Left renal cortex interstitium (tissue), 4 donors: ENCODE measurements at places on chromosomes 16 and 17. TPM values are rescaled to one million over a fixed set of nuclear protein-coding genes. Genes with fewer than 3 reads are reported as not detected.

DNA sequence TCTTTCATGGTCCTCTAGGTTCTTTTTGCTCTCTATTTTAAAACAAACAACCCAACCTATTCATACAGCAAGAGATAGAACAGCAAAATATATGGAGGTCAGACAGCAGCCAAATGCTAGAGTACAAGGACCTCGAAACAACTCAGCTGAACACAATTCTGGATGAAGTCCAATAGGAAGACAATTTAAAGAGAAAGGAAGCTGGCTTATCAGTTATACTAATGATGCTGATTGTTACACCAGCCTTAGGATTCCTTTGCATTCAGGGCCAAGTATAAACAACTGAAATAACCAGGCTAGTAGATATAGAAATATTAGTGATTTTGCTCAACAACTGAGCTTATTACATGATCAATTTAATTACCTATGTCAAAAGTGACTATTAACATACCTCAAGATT, 2.5 kb downstream of the SSH2 start:
- no peak for DNase-seq

DNA sequence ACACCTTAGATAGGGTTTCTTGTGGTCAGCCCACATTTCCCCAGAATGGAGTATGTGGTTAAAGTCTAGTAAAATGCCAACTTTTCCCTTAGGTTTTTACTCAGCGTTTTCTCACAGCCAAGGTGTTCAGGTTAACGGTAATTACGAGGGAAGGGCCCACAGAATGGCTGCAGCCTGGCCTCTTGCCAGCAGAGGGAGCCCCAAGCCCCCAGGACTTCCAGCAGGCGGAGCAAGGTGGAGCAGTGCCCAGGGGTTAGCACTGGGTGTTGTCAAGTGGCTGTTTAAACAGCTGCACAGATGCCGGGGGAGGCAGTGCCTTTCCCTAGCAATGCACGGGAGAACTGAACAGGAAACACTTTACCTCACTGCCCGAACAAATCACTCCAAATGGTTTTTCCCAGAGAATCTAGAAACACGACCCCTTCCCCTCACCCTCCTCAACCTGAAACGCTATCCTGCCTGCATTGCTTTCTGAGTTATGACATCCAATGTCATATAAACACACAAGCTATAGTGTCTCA, 6.6 kb downstream of the PHB1 start:
- peak; percentile 69 for DNase-seq

DNA sequence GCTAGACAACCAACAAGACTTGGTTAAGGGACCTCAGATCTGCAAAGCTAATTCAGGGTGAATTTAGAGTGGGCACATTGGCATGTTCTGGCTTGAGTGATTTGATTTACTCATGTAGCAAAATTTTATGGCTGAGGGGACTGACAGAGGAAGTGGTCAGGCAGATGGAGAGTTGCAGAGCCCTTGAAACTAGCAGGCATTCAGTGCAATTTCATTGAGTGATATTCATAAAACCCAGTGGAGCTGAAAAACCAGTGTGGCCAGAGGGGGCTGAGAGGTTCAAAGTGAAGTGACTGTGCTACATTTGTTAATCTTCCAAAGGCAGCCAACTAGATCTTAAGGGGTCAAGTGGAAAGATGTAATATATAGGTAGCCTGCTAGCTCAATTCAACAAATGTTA, 2.2 kb upstream of the TMEM94 start:
- no peak for DNase-seq

DNA sequence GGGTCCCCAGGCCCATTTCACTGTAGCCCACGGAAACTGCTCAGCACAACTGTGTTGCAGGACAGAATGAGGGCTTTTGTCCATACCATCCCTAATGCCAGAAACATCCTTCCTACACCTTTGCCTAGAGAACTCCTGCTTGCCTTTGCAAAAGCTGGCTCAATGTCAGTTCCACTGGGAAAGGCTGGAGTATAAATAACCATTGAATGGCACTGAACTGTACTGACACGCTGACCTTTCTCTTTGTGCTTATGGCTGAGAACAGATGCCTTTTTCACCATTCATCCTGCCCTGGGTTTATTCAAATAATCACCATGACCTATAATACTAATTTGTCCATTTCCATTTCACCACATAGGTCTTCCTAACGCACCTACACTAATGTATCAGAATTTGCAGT, 300.3 kb downstream of the XYLT1 start:
- no peak for DNase-seq

The NPIPB6 gene
- 0.99 TPM for polyA plus RNA-seq

DNA sequence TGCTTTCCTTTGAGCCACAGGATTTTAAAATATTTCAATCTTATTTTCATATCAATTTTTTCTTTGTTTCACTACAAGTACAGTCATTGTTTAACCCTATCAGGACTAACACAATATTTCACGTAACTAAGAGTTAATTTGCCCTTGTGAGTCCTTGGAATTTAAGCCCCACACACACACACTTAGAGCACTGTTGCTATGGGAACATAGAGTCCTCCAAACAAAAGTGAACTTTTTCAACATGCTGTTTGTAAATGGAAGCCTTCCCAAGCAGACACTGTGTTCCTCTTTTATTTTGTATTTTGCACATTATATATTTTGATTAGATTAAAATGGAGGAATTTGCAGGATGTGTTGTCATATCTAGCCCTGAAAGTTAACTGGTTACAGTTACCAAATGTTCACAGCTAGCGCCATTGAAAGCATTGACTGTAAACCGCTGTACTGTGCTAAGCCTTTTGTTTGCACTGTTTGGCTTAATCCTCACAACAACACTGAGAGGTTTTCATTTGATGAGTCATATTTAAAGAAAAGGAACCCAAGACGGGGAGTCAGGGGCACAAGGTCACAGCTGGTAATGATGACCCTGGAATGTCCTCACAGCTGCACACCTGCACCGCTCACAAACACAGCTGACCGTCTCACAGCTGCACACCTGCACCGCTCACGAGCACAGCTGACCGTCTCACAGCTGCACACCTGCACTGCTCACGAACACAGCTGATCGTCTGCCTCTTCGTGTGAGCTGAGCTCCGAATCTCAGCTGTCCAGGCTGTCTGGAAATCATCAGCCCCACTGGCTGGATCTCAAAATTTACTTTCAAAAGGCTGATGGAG, 6.3 kb downstream of the HSBP1 start:
- DNase-seq: no peak
